ENCODE measurements at places on chromosomes 13 and 19.

DNA sequence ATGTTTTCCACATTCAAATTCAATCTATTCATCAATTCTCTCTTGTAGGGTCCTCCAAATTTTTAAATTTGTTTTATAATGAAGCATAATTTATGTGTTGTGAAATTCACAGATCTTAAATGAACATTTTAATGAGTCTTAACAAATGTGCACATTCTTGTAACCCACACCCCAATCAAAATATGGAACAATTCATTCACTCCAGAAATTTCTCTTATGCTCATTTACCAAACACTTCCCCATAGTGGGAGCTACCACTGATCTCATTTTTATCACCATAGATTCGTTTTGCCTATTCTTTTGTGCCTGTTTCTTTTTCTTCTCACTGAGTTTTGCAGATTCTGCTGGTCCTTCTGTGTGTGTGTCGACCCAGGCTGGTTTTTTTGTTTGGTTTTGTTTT, 664.1 kb downstream of the EFNB2 start:
- DNase-seq = no peak

- no peak for DNase-seq
Observed at GRCh38 chr13:30355384-30355699, 48.0 kb upstream of the KATNAL1 start.

GRCh38 chr13:73189776-73190175, 131.0 kb downstream of the KLF5 start:
- no peak for DNase-seq

- DNase-seq = no peak
Observed at GRCh38 chr19:12772323-12772722, 3.0 kb downstream of the HOOK2 start.

GRCh38 chr19:1412995-1413800, 5.8 kb downstream of the DAZAP1 start:
- no peak for DNase-seq

DNA sequence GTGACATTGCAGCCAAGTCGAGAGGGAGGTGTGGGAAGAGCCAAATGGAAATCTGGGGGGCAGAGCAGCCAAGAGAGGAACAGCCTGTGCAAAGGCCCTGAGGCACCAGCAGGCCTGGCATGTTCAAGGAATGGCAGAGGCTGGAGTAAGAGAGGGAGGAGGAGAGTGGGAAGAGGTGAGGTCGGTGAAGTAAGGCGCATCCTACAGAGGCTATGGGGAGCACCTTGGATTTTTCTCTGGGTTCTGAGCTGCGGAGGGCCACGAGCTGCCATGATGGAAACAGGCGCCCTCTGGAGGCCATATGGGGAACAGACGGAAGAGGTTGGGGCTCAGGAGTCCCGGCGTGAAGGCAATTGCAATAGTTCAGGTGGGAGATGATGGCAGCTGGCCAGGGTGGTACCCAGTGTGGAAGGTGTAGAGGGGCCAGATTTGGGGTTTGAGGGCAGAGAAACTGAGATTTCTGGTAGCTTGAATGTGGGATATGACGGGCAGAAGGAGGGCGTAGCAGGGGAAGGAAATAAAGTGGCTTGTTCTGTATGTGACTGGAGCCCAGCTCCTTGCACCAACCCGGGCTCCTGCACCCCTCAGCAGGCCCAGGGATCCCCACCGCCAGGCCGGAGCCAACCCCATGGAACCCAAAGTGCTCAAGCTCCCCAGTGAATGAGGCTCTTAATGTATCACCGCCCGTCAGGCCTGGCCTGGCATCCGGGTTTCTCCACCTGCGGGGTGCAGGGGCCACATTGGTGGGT, 20.5 kb upstream of the STRN4 start:
- peak; percentile 76 for DNase-seq
